ENCODE measurements at places on chromosomes 13 and 19. TPM values are rescaled to one million over a fixed set of nuclear protein-coding genes. Genes with fewer than 3 reads are reported as not detected.
A peak's percentile ranks its signal among the peaks of the same experiment; 100 is the strongest.

IFNL1 gene
- not detected for total RNA-seq

SLC25A41 gene
- 0.23 TPM for total RNA-seq

- DNase-seq = peak; percentile 94
Observed at GRCh38 chr19:36850559-36851442, at the start of gene ZNF345. TSS of gene ZNF345 (plus strand) at chr19:36850876. CDS start at chr19:36876831, 25,955 bp downstream.

NCR1 gene
- 1.0 TPM for total RNA-seq

OLFM4 gene
- 0.39 TPM for total RNA-seq

DNA sequence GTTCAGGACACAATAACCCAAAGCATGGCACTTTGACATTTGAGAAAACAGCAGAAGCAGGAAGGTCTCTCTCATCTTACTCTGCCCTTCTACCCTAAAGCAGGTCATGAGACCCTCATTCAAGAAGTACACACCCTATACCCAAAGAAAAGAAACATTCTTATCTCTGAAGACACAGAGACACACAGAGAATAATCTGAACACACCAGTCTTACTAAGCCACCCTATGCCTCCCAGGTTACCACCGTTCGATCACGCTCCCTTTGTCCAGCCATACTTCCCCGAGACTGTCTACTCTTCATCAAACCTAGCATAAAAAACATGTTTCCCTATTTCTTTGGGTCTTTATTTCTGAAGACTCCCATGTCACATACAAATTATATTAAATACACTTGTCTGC lies 66.5 kb upstream of the ANKRD10 start:
- DNase-seq = no peak

ZNF497 gene
- 0.32 TPM for total RNA-seq

GRCh38 chr13:21362741-21363140 lies 96.4 kb downstream of the ZDHHC20 start:
- no peak for DNase-seq

TGDS gene
- total RNA-seq = 8.9 TPM

- DNase-seq = no peak
Observed at GRCh38 chr19:33954686-33955085, 158.0 kb downstream of the KCTD15 start.

DNA sequence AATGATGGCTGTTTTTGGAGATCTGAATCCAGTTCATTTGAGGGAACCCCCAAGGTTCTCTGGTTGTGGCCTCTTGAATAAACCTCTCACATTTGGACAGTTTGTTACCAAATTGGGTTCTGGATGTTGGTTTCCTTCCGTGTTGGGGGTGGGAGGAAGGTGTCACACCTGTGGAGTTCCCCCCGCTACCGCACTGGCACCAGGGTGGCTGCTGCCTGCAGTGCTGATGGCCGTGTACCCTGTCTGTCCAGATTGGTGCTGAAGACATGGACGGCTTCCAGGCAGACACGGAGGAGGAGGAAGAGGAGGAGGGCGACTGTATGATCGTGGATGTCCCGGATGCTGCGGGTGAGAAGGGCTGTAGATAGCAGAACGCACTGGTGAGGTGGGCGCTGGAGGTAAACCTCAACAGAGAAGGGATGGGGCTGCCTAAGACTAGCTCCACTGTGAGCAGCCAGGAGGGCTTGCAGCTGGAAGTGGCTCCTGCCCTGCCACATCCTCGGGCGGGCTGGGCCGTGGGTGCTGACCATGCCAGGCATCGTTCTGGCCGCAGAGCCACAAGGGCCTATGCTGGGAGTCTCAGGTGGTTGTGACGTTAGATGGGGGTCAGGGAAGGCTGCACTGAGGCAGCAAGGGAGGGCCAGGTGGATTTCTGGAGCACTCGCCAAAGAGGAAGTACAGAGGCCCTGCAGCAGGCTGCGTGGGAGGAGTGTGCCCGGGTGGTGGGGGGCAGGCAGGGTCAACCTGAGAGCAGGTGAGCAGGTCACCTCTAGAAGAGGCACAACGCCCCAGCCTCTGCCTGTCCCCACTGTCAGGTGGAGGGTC lies 15.4 kb downstream of the UBXN6 start:
- DNase-seq = no peak

DNA sequence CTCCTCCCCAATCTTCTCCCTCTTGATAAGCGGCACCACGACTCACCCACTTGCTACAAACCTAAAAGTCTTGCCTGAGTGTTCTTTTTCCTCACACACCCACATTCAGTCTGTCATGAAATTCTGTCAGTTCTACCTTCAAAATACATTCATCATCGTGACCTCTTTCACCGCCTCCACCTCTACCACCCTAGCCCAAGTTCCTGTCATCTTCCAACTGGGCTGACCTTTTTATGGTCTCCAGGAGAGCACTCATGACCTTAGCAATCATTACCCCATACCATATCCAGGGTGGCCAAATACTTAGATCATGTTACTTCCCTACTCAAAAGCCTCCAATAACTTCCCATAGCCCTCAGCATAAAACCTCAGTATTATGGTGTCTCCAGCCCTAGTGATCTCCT lies 110.4 kb upstream of the TSC22D1 start:
- DNase-seq = no peak

ZNF626 gene
- 15.0 TPM for total RNA-seq

POU4F1 gene
- not detected for total RNA-seq

GJA3 gene
- total RNA-seq = 0.19 TPM

- DNase-seq = no peak
Observed at GRCh38 chr13:49303533-49304252, 56.0 kb downstream of the CDADC1 start.

GRCh38 chr13:110813646-110814624 lies 100.4 kb downstream of the ING1 start:
- DNase-seq = no peak

ANKRD24 gene
- total RNA-seq = 0.63 TPM

ZNF440 gene
- total RNA-seq = 16.1 TPM

ZNF558 gene
- 32.7 TPM for total RNA-seq

- DNase-seq = no peak
Observed at GRCh38 chr13:30157616-30157993, 149.7 kb downstream of the KATNAL1 start.

DNA sequence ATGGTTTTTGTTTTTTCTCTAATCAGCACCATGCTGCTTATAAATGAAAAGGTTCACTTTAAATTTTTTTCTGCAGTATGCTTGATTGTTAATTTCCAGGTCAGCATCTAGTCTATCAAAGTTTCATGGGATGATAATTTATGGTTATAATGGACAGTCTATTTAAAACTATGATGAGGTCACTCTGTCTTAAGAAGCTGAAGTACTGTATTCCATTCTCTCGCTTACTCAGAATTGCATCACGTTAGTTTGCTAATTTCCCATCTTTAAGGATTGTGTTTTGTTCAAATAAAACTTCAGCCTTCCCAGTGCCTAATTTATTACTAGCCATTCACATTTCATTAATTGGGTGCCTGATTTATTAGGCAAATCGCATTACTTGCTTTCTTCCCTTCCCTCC lies 94.3 kb downstream of the GPC6 start:
- no peak for DNase-seq

GRCh38 chr19:17611462-17612244 lies 56.2 kb downstream of the COLGALT1 start:
- no peak for DNase-seq
